ENCODE measurements at places on chromosomes 5 and 9.

GRCh38 chr5:97454015-97454414 is 271.0 kb upstream of the RIOK2 start:
- no peak for DNase-seq

DNA sequence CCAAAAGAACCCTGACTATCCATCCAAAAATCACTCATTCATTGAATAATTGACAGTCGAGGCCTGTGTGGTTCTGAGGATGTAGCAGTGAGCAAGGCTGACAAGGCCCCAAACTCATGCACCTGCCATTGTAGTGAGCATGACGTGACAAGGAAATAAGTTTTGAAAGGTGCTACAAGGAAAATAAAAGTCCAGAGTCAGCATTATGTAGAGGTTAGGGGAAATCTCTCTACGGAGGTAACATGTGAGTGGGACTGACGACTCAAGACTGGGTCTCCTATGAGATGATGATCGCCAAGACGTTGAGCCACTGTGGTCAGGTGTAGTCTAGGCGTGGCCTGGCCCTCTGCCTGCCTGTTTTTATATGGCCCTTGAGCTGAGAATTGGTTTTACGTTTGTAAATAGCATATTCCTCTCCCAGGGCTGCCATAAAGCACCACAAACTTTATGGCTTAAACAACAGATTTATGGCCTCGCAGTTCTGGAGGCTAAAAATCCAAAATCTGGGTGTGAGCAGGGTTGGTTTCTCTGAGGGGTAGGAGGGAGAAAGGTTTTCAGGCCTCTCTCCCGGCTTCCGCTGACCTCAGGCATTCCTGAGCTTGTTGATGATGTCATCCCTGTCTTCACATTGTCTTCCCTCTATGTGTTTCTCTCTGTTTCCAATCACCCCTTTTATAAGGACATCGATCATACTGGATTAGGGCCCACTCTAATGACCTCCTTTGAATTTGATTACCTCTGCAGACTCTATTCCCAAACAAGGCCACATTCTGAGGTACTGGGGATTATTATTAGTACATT is 206.4 kb upstream of the EGFLAM start:
- DNase-seq, result no peak

DNA sequence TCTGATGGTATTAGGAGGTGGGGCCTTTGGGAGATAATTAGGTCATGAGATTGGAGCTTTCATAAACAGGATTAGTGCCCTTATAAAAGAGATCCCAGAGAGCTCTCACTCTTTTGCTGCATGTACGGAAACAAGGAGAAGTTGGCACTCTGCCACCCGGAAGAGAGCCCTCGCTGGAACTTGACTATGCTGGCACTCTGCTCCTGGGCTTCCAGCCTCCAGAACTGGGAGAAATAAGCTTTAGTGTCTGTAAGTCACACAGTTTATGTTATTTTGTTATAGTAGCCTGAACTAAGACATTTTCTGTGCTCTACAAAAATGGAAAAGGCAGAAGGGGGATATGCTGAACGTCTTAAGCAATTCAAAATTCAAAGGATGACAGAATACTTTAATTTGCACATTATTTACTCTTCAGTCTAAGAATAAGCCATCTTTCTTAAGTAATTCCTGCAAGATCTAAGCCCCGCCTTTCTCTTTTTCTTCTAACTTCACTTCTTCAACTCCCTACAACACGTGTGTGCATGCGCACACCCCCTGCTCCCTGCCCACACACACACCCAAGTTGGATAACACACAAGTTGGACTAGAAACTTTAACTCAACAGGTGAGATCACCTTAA is 17.3 kb downstream of the NFIB start:
- no peak for DNase-seq

DNA sequence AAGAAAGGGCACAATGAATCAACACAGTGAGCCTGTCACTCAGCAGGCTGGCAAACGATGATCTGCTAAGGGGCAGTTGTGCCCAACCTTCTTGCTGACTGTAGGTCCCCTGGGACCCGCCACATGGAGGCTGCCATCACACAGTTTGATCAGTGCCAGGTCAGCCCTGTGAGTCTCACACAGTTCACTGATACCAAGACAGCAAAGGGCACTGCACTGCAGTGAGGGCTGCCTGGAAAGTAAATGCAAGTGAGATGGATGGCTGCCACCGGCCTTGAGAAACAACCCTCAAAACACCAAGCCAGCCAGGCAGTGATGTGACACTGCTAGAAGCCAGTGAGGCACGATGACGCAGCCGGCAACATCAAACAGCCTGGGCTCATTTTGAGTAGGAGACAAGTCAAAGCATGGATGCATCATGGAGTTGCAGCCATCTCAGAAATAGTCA is 30.3 kb downstream of the FOXD1 start:
- DNase-seq, result no peak

DNA sequence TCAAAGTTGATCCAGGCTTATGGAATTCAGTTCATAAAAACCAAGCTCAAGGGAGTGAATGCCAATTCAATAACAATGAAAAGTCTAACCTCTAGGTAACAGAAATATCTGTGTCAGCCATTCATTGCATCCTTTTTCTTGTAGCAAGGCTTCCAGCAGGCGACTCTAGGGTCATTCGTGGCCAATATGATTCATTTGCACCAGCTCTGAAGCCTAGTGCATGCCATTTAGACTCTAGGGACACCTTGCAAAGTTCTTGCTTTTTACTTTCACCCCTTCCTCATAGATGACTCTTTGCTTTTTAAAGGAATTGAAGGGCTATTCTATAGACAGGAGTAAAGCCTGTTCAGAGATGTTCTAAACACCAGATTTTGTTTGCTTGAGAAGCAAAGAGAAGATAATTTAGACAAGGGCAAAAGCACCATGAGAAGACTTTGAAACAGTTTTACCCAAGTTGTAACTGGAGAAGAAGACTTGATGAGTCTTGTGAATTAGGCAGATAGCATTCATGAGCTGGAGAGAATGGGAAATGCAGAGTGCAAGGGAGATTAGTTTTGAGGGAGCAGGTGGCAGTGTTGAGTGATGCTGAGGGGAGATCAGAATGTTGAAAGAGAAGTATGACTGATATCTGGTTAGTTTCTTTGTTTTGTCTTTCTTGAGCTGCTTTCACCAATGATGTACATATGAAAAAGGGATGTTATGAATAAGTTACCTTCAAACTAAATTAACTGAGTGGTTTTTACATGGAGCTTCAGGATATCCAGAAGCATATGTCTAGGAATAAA is 94.5 kb downstream of the F2RL2 start:
- DNase-seq, result no peak

DNA sequence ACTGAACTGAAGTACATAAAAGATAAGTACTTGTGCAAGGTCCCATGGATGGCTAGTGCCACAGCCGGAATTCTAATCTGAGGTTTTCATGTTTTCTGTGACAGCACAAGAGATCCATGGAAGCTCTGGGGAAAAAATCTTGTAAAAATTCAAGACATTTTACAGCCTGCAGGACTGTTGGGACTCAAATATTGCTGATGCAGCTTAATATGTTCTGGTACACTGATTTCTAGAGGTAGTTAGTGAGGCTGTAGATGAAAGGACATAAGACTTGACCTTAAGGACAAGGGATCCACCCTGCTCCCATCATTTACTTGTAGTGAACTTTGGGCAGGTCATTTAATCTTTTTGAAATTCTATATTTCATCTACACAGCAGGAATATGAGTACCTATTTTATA is 390.4 kb downstream of the TLE4 start:
- no peak for DNase-seq

DNA sequence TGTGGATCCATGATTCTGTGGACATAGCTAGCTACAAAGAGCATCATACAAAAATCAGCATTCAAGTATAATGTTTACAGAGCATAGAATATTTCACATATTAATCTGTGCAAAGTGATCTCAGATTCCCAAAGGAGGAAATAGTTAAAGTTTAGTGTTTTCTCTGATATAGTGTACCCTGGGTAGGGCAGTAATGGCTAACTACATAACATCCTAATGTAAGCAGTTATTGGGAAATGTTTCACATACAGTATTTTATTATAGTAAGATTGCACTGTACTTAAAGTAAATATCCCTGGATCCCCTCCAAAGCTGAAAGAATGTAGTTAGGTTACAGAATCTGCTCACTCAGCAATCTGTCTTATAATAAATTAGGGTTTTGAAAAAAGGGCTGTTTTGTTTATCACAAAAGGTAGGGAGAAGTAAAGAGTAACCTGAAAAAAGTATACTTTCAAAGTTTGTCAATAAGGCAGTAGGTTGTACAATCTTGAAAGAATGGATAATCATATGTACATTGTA is 52.5 kb upstream of the SMARCA2 start:
- DNase-seq, result no peak

GRCh38 chr9:18023332-18023731 is 444.5 kb downstream of the SH3GL2 start:
- no peak for DNase-seq

DNA sequence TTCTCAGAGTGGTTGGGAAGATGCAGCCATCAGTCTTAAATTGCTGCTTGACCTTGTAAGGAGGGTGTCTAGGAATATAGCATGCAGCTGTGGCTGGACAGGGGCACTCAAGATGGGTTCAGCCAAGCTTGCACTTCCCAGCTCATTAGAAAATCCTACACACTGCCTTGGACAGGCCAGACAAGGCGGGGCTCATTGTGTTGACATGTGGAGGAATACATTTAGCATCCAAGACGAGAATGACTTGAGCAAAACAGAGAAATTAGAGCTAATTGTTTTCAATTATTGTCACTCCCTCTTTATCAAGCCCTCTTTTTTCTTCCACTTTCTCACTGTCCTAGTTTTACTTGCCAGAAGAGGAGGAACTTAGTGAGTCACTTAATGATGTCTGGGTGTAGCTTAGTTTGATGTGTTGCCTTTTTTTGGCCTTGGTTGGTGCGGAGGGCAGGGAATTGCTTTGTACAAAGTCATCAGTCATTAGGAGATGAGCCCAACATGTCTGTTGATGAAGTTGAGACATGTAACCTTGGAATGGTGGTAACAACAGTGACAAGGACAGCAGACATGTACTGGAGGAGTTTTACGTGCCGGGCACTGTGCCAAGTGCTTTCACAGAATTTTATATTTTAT is 1219.3 kb upstream of the WWC1 start:
- no peak for DNase-seq

DNA sequence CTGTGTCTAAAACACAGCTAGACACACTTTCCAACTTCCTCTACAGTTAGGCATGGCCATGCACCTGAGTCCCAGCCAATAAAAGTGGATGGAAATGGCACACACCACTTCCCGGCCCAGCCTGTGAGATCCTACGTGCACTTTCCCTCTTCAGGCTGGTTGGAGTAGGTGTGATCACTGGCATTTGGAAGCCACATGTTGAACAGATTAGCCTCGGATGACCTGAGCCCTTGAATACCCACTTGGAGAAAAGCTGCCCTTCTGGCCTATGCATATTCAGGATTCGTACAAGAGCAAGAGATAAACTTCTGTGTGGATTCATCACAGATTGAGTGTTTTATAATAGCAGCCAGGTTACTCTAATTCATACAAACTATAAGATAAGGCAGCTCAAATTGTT is 359.0 kb upstream of the SLC30A5 start:
- no peak for DNase-seq

GRCh38 chr9:35510383-35510753 is 20.5 kb downstream of the RUSC2 start:
- DNase-seq, result no peak

DNA sequence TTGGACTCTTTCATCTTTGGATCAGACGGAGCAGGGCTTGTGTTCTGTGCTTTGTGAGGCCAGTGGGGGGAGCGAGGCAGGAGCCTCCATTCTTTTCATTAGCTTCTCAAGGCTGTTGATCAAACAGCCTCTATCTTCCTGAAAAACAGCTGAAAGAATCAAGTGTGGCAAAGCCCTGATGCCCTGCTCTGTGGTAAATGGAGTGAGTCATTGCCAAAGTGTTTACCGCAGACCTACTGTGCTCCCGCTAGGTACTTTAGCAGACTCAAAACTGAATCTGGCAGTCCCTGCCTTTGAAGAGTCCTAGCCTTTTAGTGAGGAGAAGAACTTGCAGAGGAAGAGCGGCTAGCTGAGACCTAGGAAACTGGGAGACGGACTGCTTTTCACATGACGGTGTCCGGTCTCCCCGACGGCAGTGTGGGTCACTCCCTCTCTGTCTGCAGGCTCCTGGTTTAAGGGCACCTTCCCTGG is 3.3 kb downstream of the ANKRD33B start:
- DNase-seq, result no peak

- no peak for DNase-seq
Measured at GRCh38 chr5:147466360-147466980, 43.4 kb downstream of the DPYSL3 start.

- DNase-seq, result no peak
Measured at GRCh38 chr9:108756746-108757490, 98.9 kb downstream of the ACTL7B start.

DNA sequence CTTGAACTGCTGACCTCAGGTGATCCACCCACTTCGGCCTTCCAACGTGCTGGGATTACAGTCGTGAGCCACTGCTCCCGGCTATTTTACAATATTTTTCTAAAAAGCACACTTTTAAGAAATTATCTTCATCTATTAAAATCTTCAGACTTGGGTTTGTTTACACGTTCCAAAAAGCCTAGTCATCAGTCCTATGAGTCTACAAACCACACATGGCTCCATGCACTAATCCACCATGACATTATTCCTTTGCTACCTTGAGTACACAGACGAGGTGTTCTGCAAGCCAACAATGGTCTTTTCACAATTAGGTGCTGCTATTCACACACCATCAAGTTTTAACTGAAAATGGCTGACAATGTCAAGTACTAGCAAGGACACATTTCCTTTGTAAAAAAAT is 41.0 kb downstream of the TRPM6 start:
- DNase-seq, result no peak

GRCh38 chr5:13659391-13659790 is 285.1 kb downstream of the DNAH5 start:
- no peak for DNase-seq

DNA sequence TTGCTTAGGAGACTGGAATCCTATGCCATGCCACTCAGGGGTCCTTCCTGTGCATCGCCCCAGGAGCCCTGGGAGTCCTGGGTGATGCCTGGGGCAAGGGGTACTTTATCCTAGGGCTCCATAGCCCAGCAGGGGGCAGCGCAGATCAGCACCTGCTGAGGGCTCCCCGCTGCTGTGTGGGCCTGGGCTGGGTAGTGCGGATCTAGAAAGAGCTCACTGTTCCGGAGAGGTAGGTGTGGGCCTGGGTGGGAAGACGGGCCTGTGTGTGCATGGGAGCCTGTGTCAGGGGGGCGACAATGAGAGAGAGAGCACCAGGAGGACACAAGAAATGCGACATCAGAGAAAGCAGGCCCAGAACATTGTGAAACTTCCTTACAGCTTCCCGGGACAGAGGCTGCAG is 11.4 kb upstream of the DAB2IP start:
- no peak for DNase-seq

GRCh38 chr9:73050065-73050816 is 97.4 kb upstream of the ALDH1A1 start:
- no peak for DNase-seq

- DNase-seq, result no peak
Measured at GRCh38 chr9:7607421-7607820, 192.2 kb downstream of the DMAC1 start.

DNA sequence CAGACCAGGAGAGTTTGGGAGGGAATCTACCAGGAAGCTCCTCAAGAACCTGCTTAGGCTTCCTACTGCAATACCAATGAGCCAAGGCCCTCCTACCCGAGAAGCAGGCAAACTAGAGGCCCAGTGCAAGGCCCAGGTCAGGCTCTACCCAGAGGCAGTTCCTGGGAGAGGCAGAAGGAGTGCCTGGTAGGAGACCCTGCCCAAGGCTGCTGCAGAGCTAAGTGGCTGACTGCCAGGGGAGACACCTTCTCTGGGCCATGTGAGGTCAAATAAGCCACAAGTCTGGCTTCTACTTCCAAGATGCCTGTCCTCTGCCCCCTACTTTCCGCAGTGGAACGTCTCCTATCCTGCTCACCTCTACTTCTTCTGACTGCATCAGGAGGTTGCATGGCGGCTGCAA is 17.8 kb downstream of the ACSL6 start:
- no peak for DNase-seq

GRCh38 chr9:26326563-26326962 is 566.0 kb downstream of the CAAP1 start:
- DNase-seq, result peak; percentile 7
